ENCODE measurements at places on chromosomes 6 and 20.

DNA sequence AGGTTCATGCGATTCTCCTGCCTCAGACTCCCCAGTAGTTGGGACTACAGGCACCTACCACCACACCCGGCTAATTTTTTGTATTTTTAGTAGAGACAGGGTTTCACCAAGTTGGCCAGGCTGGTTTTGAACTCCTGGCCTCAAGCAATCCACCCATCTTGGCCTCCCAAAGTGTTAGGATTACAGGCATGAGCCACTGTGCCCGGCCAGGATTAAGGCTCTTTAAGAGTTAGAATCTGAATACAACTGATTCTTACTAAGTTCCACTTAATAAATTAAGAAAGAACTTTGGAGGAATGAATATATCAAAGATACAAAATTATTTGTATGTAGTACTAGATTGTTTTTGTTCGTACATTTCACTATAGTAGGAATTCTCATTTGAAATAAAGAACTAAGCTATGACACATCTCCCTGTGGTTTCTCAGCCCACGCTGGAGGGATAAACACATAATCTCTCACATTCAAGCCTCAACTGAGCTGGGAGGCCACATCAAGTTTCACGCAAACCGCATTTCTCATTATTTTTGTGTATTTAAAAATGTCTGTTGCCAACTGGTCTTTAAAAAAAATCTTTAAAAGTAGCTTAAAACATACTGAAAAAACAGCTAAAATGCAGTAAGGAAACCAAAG lies 34.2 kb downstream of the DTNBP1 start:
- peak overlapping the region; percentile 66 for H3K27ac ChIP-seq

DNA sequence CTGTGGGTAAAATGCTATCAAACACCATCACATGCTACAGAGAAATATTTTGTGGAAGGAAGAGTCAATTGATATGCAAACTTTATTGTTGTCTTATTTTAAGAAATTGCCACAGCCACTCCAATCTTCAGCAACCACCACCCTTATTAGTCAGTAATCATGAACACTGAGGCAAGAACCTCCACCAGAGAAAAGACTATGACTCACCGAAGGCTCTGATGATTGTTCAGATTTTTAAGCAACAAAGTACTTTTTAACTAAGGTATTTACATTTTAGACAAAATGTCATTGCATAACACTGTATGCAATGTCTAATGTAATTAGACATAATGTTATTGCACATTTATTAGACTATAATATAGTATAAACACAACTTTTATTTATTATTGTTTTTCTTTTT lies 26.2 kb upstream of the MMP24 start:
- H3K27ac ChIP-seq = no peak overlapping the region
- H3K36me3 ChIP-seq = peaks cover 28% of the 10 kb centered on the region
- H3K4me3 ChIP-seq = no peak overlapping the region
- DNase-seq = no peak

DNA sequence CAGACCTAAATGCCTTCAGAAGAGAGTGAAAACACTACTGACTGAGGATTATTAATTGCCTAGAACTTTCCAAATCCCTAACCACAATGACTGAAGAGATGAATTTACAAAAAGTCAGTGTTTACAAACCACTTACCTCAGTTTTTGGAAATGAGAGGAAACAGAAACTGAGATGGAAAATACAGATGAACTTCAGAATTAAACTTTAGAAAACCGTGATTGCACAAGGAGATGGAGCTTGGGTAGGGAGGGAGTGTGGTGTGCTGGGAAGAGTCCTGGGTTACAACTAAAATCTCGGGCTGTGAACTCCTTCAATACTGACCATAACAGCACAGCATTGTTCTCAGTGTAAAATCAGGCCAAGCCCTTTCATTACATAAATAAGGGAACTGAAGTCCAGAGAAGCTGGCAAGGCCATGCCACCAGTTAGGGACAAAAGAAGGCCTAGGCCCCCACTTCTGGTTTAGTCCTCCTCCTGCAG lies 4.0 kb downstream of the ELMO2 start:
- no peak for DNase-seq
- peaks cover 2% of the 10 kb centered on the region for H3K36me3 ChIP-seq
- peaks cover 64% of the 10 kb centered on the region for H3K4me1 ChIP-seq
- H3K27ac ChIP-seq = peak overlapping the region; percentile 72

- peak within 1 kb of the TSS; percentile 89 for H3K27ac ChIP-seq
- H3K4me1 ChIP-seq = peaks cover 80% of the 10 kb centered on the region
- H3K4me3 ChIP-seq = peak within 1 kb of the TSS; percentile 80
- H3K27me3 ChIP-seq = no peaks in the 10 kb centered on the region
- DNase-seq = peak; percentile 96
- H3K36me3 ChIP-seq = peaks cover 29% of the 10 kb centered on the region
These were observed at the start of gene CCN2 for GRCh38 chr6:131950767-131951575. CCN2 (minus strand) TSS chr6:131951372; CDS start chr6:131951172, 200 bp downstream.

DNA sequence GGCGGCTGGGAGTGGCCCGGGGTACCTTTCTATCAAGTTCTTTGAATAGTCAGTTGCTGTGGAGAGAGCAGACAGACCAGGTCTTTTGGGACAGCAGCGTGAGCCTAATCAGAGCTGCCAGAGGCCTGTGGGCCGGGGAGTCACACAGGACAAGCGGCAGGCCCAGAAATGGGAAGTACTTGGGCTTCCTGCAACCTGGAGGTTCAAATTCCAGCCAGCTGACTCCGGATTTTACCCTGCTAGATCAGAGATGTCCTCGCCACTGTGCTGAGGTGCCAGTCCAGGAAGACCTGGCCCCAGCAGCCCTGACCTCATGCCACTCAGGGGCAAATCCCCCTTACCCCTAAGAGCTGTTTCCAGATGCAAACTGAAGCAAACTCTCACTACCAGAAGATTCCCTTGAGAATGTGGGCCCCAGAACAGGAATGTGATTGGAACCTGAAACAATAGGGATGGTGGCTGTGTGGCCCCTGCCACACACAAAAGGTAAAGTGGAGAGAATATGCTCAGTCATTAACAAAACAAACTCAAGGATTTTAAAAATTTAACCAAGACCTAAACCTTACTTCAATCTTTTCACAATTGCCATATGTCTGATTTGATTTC lies 9.7 kb downstream of the BEND3 start:
- no peaks in the 10 kb centered on the region for H3K27me3 ChIP-seq
- no peaks in the 10 kb centered on the region for H3K36me3 ChIP-seq
- no peak overlapping the region for H3K27ac ChIP-seq
- H3K4me3 ChIP-seq = no peak overlapping the region

DNA sequence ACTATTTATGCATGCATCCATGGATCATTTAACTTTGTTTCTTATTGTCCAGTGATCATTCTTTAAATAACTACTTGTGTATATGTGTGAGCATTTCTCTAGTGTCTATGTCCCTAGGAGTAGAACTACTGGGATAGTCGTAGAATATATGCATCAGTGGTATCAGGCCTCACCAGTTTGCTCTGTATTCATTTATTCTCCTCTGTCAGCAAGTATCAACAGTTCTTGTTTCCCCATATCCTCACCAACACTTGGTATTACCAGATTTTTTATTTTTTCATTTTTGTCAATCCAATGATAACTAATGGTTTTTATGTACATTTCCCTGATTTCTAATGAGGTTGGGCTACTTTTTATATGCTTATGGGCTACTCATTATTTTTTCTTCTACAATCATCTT lies 27.9 kb downstream of the CTNNBL1 start:
- peaks cover 9% of the 10 kb centered on the region for H3K4me1 ChIP-seq
- H3K27ac ChIP-seq = no peak overlapping the region
- H3K27me3 ChIP-seq = no peaks in the 10 kb centered on the region
- H3K4me3 ChIP-seq = no peak overlapping the region

- peaks cover 16% of the 10 kb centered on the region for H3K27me3 ChIP-seq
- H3K4me1 ChIP-seq = no peaks in the 10 kb centered on the region
- H3K27ac ChIP-seq = no peak overlapping the region
- no peak for DNase-seq
These were observed 12.2 kb upstream of the PRND start for GRCh38 chr20:4709261-4710105.

DNA sequence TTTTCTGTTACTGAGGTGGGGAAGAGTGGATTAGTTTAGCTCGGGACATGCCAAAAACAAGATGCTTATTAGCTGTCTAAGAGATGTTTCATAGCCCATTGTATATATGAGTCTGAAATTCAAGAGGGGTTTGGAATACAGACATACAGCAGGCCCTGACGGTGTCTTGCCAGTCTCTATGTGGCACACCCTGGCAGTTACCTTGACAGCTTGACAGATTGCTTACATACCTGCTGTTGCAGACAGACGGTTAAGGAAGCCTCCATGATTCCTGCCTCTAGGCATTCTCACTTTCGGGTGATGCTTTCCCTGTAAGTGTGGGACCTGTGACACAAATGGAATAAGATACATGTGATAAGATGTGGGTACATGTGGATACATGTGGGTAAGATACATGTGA lies 95.0 kb downstream of the QRSL1 start:
- peaks cover 8% of the 10 kb centered on the region for H3K4me1 ChIP-seq
- H3K27me3 ChIP-seq = peaks cover 5% of the 10 kb centered on the region
- no peak for DNase-seq
- H3K4me3 ChIP-seq = no peak overlapping the region

DNA sequence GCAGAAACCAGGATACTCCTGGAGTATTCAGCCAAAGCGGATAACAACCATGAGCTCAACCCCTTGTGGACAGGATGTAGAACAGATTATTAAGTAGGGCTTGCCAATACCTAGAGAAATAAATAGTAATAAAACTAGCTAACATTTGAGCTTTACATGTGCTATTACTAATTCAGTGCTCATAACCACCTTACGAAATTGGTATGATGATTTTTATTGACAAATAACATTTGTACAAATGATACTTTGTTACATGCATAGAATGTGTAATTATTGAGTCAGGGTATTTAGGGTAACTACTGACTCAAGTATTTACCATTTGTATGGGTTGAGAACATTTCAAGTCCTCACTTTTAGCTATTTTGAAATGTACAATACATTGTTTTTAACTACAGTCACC lies 287.9 kb downstream of the CDC5L start:
- H3K27me3 ChIP-seq = peaks cover 6% of the 10 kb centered on the region
- no peak overlapping the region for H3K4me3 ChIP-seq
- no peak overlapping the region for H3K27ac ChIP-seq
- peaks cover 1% of the 10 kb centered on the region for H3K36me3 ChIP-seq
- peaks cover 21% of the 10 kb centered on the region for H3K4me1 ChIP-seq
- no peak for DNase-seq

- DNase-seq = no peak
- no peaks in the 10 kb centered on the region for H3K36me3 ChIP-seq
- no peaks in the 10 kb centered on the region for H3K27me3 ChIP-seq
- H3K4me3 ChIP-seq = no peak overlapping the region
- peak overlapping the region; percentile 99 for H3K27ac ChIP-seq
These were observed 14.8 kb upstream of the FAM83C start for GRCh38 chr20:35306931-35307517.

DNA sequence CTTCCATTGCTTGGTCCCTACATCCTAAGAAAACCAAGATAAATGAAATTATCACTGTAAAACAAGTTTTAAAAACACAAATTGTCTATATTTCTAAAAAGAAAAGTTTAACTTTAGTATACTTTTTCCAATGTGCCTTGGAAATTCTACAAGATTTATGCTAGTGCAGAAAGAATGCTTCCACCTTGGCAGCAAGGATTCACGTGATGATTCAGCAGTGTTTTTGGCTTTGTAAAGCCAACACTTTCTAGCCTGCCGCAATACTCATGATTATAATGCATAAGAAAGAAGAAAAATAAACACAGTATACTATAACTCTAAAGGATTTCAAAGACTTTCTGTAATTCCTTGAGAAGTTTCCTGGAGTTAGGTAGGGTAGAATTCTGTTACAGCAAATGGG lies 442.7 kb downstream of the TENT5A start:
- H3K4me1 ChIP-seq = peaks cover 7% of the 10 kb centered on the region
- no peak for DNase-seq
- H3K27ac ChIP-seq = no peak overlapping the region
- H3K27me3 ChIP-seq = peaks cover 5% of the 10 kb centered on the region

GRCh38 chr6:118786596-118787453 lies 107.1 kb upstream of the ASF1A start:
- H3K4me3 ChIP-seq = no peak overlapping the region
- no peak for DNase-seq

- H3K27ac ChIP-seq = no peak overlapping the region
- no peaks in the 10 kb centered on the region for H3K27me3 ChIP-seq
- DNase-seq = no peak
- no peak overlapping the region for H3K4me3 ChIP-seq
- peaks cover 15% of the 10 kb centered on the region for H3K4me1 ChIP-seq
These were observed 354.1 kb downstream of the RFPL4B start for GRCh38 chr6:112701201-112701600.

- H3K27me3 ChIP-seq = no peaks in the 10 kb centered on the region
- no peaks in the 10 kb centered on the region for H3K4me1 ChIP-seq
- H3K36me3 ChIP-seq = no peaks in the 10 kb centered on the region
- DNase-seq = no peak
- H3K27ac ChIP-seq = no peak overlapping the region
- H3K4me3 ChIP-seq = no peak overlapping the region
These were observed 802.4 kb downstream of the TFAP2A start for GRCh38 chr6:9612489-9612888.

DNA sequence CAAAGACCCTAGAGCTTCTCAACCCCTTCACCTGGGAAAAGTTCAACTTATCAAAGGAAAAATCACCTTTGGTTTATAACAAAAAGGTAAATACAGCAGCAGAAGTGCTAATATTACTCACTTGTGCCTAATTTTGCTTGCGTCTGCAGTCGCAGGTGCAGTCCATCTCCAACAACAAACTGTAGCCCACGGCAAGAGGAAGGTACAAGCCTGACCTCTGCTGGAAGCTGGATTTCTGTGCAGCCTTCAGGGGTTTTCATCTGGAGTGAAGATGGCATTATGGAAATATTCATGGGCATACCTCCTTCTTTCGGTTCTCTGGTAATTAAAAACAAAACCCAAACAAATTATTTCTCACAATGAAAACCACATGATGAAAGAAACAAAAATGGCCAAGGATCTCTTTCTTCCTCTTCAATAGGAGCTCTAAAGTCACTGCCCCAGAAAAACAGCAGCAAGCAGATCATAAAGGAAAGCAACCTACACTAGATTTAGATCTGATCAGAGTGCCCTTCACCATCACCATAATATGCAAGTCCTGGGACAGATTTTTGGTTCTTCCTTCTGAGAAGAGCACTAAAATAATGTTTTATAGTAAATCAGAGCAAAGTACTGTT lies 7.8 kb downstream of the UBE3D start:
- H3K27ac ChIP-seq = no peak overlapping the region
- peaks cover 5% of the 10 kb centered on the region for H3K4me1 ChIP-seq
- no peak for DNase-seq
- peaks cover 10% of the 10 kb centered on the region for H3K36me3 ChIP-seq
- H3K27me3 ChIP-seq = no peaks in the 10 kb centered on the region
- no peak overlapping the region for H3K4me3 ChIP-seq

DNA sequence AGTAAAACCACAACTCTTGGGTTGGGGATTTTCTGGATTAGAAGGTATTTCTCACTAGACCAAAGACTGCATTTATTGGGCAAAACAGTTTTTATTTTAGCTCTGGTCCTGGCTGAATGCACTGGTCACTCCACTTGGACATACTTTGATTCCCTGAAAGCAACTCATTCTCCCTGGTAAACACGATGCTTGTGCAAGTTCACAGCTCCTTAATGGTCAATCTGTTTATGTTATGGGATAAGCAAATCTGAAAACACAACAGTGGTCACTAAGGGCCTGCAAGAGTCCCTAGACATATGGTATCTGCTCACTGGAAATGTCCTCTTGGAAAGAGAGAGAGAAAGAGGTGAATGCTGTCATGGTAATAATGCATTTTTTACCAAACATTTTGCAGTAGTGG lies 559.8 kb downstream of the CDH26 start:
- no peak overlapping the region for H3K4me3 ChIP-seq
- no peaks in the 10 kb centered on the region for H3K36me3 ChIP-seq
- no peak for DNase-seq
- peaks cover 13% of the 10 kb centered on the region for H3K27me3 ChIP-seq
- no peak overlapping the region for H3K27ac ChIP-seq

- no peak overlapping the region for H3K27ac ChIP-seq
- H3K36me3 ChIP-seq = no peaks in the 10 kb centered on the region
- no peaks in the 10 kb centered on the region for H3K4me1 ChIP-seq
- H3K4me3 ChIP-seq = no peak overlapping the region
These were observed 206.3 kb upstream of the KHDRBS2 start for GRCh38 chr6:62492192-62492822.

Data from chondrocyte (in vitro differentiated cells).